OCI-M1 (cell line): ENCODE measurements at places on chromosomes 7 and 10.

DNA sequence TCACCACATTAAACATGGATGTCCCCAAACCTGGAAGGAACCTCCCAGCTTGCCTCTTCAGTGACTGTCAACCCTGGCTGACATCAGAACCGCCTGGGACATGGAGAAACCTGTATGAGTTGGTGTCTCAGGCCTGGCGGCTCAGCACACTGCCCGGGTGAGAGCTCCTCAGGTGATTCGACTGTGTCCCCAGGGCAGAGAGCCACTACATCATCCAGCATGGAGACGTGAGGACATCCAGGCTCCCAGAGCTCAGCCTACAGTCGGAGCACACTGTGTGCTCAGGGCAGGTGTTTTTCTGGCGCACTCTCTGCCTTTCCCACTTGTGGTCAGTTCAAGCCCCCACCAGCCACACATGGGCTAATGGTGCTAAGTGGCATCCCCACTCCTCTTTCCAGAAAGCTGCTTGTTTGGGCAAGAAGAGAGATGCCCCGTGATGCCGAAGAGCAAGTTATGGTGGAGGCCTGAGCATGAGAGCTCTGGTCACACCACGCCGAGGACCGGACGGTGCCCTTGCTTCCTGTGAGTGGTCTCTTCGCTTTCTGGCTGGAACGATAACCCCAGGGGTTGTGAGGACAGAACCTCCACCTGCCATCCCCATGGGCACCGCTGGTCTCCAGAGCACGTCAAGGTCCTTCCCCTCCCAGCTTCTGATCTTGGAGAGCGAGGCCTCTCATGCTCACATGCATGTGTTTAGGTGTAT, 38.5 kb downstream of the AMZ1 start:
- DNase-seq, result no peak

- no peak for DNase-seq
These were observed 83.6 kb downstream of the CFAP58 start for GRCh38 chr10:104437226-104437625.

- DNase-seq, result no peak
These were observed 10.5 kb upstream of the PPIF start for GRCh38 chr10:79336739-79337138.

- peak; percentile 75 for DNase-seq
These were observed 856 bp downstream of the ARHGAP21 start for GRCh38 chr10:24722676-24723385.

DNA sequence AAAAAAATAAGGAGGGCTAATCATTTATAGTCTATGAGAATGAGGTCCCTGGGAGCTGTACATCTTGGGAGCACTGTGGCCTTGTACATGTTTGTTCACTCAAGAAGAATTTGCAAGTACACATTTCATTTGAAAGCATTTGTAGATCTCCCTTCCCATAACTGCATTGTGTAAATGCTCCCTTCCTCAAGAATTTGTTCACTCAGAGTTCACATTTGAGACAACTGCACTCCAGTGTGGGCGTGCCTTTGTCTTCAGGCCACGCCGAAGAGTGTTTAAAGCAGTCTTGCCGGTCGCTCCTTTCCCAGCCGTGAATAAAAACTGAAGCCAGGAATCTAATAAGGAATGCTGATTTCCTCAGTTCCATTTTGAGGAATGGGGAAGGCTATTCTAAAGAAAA, 291.1 kb upstream of the LYZL1 start:
- no peak for DNase-seq

GRCh38 chr7:23544913-23545354, 13.2 kb upstream of the TRA2A start:
- peak; percentile 78 for DNase-seq

DNA sequence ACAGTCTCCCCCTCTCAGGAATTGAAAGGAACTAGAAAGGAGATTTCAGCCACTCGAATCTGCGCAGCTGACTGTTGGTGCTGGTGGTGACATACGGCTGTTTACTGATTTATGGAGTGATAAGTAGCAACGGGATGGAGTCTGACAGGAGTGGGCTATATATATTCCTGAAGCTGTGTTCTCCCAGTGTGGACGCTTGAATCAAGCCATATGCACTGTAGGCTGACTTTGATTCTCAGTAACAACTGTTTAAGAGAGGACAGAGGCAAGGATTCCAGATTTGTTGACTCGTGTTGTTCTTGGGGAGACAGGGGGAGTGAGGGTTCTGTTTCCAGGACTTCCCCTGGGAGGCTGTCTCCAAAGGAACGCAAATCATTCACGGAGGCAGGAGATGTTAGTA, 260.1 kb upstream of the AUTS2 start:
- DNase-seq, result no peak

DNA sequence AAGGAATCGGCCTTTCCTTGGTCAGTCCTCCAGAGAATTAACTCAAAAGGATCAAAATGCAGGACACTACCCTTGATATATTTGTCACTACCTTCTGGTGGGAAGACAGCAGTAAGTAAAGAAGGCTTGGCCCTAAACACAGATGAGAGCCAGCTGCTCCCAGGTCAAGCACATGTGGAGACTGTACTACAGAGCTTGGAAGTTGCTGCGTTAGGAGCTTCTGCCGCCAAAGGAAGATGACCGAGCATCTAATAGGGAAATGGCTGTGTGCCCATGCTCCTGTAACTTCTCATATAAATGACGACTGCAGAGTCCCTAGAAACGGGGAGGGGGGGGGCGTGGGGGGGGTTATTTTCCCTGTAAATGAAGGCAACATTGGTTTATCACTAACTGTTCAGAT, 59.0 kb downstream of the PODXL start:
- DNase-seq, result no peak

DNA sequence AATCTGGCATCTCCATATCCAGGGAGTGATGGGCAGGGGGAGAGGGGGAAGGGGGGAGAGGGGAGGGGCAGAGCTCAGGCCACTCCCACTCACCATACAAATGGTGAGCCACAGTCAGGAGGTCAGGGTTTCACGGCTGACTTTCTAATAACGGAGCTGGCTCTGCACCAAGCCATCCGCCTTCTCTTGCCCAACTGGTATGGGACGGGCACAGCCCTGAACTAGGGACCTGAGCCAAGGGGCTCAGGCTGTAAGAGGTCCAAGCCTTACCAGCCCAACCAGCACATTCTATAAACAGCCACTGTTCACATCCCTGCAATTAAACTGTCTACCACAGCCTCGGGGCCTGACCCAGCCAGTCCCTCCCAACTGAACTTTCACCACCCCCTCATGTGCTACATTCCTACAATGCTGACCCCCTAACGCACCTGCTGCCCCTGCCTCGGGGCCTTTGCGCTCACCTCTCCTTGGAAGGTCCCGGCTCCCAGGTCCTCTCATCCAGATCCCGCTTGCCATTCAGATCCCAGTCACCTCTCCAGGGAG, 32.5 kb downstream of the RGS10 start:
- DNase-seq, result no peak

- DNase-seq, result no peak
These were observed 32.5 kb upstream of the DAGLB start for GRCh38 chr7:6480323-6480660.

DNA sequence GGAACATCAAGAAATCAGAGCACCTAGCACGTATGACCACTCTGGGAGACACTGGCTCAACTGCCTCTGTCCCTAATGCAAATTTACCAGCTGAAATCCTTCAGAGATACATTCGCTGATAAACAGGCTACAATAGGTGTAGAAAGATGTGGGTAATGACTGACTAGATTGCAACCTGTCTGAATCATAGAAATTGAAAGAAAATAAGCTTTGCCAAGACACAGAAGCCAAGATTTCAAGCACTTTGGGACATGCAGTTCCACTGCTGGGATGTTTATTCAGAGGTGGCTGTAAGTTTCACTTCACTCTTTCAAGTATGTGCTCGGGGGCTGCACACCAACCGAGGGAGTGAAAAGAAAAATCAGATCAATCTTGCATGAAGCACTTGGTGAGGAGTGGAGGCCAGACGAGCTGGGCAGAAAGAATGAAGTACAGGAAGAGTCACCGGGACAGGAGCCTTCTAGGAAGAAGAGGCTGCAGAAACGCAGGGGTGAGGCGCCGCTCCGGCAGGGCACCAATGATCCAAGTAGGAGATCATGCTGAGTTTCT, 276.7 kb downstream of the PARD3 start:
- no peak for DNase-seq

- no peak for DNase-seq
These were observed 29.0 kb downstream of the DENND2A start for GRCh38 chr7:140611641-140612040.

DNA sequence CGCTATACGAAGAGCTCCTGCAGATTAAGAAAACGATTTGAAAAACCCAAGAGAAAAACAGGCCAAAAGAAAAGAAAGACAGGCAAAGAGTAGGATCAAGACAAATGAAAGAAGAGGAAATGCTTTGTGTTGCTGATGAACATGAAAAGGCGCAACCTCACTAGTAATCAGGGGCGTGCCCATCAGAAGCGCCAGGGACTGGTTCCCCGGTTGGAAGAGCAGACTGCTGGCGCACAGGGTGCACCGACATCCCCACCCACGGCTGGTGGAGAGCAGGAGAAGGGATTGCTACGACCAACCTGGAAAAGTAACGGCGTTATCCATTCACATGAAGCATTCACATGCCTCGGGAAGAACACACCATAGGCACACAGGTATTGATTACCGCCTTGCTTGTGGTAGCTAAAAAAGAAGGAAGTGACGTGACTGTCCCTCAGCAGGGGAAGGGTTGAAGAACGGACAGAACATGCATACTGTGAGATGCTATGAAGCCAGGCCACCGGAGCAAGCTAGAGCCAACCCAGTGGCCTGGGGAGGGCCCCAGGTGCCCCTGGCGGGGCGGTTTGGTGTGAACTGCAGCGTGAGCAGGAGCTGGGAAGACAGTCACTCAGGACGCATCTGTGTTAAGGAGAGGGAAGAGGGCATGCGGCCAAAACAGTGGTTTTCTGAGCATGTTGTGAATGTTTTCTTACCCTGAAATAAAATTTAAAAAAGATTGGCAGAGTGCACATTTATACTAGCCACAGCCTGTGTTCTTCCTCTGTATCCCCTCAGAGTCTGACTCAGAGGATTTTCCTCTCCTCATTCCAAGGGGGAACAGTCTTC, 18.3 kb downstream of the AGAP3 start:
- DNase-seq, result no peak

GRCh38 chr10:13439313-13440184, 89.3 kb downstream of the BEND7 start:
- DNase-seq, result no peak

- DNase-seq, result peak; percentile 44
These were observed 67.8 kb upstream of the ATP6V0A4 start for GRCh38 chr7:138865843-138866242.

DNA sequence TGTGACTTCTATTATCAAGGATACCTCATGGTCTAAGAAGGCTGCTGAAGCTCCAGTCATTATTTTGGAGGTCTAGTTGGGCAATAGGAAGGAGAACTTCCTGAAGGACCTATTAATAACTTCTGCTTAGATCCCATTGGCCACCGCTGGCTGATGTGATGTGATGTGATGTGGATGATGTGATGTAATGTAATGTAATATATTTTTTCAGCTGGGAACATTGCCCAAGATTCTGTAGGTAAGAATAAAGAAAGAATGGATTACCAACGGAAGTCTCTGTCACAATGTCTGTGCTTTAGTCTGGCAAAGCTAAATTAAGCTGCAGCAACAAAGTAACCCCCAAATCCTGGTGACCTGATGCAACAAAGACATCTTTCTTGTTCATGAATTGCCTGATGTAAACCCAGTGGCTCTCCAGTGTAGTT, 233.7 kb downstream of the PTEN start:
- peak; percentile 50 for DNase-seq

- no peak for DNase-seq
These were observed 147.9 kb downstream of the DNAH11 start for GRCh38 chr7:21690705-21691104.

DNA sequence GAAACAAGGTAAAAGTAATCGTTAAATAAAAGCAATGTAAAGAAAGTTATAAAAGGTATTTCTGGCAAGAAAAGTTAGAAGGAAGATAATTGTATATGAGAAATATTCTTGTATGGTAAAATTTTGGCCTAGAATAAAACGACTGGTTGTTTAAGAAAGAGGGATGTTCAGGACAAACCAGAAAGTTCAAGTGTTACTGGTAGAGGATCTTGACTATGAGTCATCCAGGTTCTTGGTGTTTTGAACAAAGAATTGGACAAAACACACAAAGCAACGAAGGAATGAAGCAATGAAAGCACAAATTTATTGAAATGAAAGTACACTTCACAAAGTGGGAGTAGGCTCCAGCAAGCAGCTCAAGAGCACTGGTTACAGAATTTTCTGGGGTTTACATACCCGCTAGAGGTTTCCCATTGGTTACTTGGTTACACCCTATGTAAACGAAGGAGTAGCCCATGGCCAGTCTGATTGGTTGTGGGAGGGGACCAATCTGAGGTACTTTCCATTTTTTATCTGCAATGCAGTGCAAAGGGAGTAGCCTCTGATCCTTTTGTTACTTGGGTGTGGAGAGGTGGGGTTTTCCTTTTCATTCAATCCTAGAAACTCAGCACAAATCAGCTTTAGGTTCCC, 22.4 kb upstream of the GARS1 start:
- no peak for DNase-seq

GRCh38 chr10:6356280-6356793, 153.6 kb downstream of the PFKFB3 start:
- DNase-seq, result no peak

- DNase-seq, result no peak
These were observed 84.9 kb downstream of the TCERG1L start for GRCh38 chr10:131226446-131227162.

DNA sequence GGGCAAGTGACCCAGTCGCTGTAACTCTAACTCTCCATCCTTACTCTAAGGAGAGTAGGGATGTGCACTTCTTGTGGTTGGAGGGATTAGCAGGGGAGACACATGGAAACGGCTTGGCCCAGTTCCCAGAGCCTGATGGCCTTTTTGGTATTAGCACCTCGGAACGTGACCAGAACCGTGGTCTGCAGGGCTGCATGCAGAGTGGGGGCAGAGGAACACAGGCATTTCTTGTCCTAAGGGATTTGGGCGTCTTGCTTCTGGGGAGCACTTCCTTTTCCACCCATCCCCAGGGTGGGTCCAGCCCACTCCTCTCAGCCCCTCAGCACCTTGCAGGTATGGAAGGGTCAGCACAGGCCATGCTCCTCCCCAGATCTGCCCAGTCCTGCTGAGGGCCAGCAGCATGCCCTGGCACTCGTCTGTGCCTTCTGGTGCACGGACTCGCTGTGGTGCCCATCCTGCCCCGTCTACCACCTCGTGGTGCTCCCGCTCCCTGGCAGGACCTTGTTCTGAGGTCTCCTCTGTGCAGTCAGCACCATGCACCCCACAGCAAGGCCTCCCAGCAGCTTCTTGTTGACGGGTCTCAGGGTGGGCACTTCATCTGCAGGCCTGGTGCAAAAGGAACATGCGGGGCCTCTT, 109.6 kb downstream of the ACTR3B start:
- no peak for DNase-seq

DNA sequence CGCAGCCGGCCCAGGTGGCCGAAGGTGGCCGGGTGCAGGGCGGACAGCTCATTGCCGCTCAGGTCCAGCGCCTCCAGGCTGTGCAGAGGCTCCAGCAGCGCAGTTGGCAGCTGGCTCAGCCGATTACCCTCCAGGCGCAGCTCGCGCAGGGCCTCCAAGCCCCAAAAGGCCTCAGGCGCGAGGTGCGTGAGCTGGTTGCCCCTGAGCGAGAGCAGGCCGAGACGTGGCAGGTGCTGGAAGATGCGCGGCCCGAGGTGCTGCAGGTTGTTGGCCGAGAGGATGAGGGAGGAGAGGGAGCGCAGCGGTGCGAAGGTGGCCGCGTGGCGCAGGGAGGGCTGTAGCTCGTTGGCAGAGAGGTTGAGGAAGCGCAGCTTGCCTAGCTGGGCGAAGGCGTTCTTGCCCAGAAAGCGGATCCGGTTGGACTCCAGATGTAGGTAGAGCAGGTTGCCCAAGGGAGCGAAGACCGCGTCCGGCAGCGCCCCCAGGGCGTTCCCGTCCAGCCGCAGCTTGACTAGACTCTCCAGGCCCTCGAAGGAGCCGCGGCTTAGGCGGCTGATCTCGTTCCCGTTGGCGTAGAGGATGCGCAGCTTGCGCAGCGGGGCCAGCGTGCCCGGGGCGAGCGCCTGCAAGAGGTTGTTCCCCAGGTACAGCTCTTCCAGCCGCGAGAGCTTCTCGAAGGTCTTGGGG, 923 bp downstream of the TRIL start:
- DNase-seq, result no peak
